H1 (cell line): ENCODE measurements at places on chromosomes 2 and 18.
A peak's percentile ranks its signal among the peaks of the same experiment; 100 is the strongest.

- H3K27me3 ChIP-seq: no peaks in the 10 kb centered on the region
- H3K27ac ChIP-seq: no peak overlapping the region
- H3K36me3 ChIP-seq: no peaks in the 10 kb centered on the region
- no peak overlapping the region for H3K4me3 ChIP-seq
Measured at GRCh38 chr18:44341759-44342158, 338.9 kb upstream of the SETBP1 start.

DNA sequence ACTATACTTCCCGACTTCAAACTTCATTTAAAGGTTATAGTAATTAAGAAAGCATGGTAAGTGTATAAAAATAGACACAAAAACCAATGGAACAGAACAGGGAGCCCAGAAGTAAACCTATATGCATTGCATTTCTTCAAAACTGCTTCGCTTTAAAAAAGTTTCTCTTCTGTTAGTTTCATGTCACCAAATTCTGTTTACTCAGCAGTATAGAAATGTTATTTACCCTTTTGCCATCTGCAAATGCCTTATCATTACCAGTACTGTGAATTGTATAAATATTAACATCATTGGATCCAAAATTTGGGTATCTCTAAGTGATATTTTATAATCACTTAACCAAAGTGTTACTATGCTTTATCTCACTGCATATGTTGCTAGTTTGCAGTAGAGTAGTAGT is 45.9 kb upstream of the ZNF638 start:
- DNase-seq: no peak
- H3K4me1 ChIP-seq: peaks cover 3% of the 10 kb centered on the region
- no peaks in the 10 kb centered on the region for H3K36me3 ChIP-seq
- H3K4me3 ChIP-seq: no peak overlapping the region
- H3K27me3 ChIP-seq: no peaks in the 10 kb centered on the region

DNA sequence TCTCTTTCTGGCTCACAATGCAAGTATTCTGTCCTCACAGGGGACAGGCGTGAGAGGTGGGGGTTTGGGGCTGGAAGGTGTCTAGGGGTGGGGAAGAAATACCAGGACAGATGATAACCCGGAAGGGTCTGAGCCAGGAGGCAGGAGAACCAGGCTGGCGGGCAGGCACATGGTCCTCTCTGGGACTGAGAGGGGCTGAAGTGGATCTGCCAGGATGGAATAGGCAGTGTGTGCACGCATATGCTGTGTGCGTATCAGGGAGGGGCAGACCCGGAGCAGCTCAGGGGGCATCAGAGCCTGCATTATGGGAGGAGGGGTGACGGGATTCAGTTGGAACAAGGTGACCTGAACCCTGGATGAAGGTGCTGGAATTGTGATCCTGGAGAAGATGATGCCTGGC is 157.3 kb downstream of the DYSF start:
- H3K27me3 ChIP-seq: no peaks in the 10 kb centered on the region
- no peak overlapping the region for H3K4me3 ChIP-seq
- H3K27ac ChIP-seq: no peak overlapping the region
- no peaks in the 10 kb centered on the region for H3K4me1 ChIP-seq

GRCh38 chr18:36066001-36066400 is 1.4 kb downstream of the RPRD1A start:
- H3K4me3 ChIP-seq: peak overlapping the region; percentile 91
- DNase-seq: no peak
- H3K36me3 ChIP-seq: peaks cover 4% of the 10 kb centered on the region; the same call in 1 of the 2 replicates
- no peaks in the 10 kb centered on the region for H3K27me3 ChIP-seq

DNA sequence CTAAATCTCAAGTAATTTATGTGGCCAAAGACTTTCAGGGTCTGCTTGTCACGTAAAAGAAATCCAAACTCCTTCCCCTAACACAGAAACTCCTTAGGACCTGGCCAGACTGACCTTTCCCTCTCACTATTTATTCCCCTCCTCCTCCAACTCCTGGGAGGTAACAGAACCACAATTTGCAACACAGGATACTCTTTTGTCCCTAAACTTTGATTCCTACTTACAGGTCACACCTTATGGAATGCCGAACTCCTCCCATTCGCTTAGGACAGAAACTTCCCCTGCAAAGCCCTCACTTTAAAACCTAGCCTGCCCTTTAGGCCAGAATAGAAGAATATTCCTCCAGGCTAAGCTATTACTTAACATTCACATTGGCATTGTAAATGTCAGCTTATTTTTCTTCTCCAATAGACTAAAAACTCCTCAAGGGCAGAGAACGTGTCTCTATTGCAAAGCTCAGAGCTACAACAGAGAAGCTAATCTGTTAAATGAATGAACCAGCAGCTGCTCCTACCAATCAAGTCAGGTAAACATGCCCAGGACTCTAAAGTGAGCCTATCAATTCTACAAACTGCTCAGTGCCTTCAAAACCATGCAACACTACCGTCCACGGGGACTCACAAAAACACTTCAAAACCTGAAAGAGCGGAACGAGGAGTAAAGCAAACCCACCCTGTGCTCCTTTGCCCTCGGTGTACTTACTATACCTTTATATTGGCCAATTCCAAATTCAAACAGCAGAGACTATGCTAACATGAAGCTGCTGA is 6.1 kb downstream of the INO80D start:
- no peaks in the 10 kb centered on the region for H3K36me3 ChIP-seq
- H3K27me3 ChIP-seq: no peaks in the 10 kb centered on the region
- DNase-seq: no peak
- peak overlapping the region; percentile 77 for H3K27ac ChIP-seq

- H3K4me1 ChIP-seq: no peaks in the 10 kb centered on the region
- no peaks in the 10 kb centered on the region for H3K36me3 ChIP-seq
- H3K27ac ChIP-seq: no peak overlapping the region
- no peaks in the 10 kb centered on the region; the same call in 1 of the 2 replicates for H3K27me3 ChIP-seq
- no peak overlapping the region for H3K4me3 ChIP-seq
Measured at GRCh38 chr2:175207741-175208438, 26.4 kb upstream of the ATP5MC3 start.

GRCh38 chr2:575030-575726 is 102.0 kb downstream of the TMEM18 start:
- H3K4me1 ChIP-seq: no peaks in the 10 kb centered on the region
- no peak for DNase-seq
- H3K36me3 ChIP-seq: no peaks in the 10 kb centered on the region
- no peak overlapping the region for H3K4me3 ChIP-seq
- H3K27me3 ChIP-seq: no peaks in the 10 kb centered on the region

DNA sequence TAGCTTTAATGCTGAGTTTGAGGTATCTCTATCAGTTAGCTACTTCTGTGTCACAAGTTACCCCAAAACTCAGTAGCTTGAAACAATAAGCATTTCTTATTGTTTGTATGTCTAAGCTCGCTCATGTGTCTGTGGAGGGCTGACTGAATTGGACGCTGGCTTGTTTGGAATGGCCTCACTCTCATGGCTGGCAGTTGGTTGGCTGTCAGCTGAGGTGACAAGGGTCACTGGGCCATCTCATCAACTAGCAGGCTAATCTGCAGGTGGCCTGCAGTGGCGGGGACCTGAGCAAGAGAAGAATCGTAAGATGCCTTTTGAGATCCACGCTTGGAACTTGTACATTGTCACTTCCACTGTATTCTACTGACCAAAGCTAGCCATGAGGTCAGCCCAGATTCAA is 13.4 kb upstream of the DLX2 start:
- DNase-seq: no peak
- no peak overlapping the region for H3K27ac ChIP-seq

GRCh38 chr18:14961991-14962390 is 214.0 kb downstream of the ANKRD30B start:
- H3K4me1 ChIP-seq: no peaks in the 10 kb centered on the region
- no peak overlapping the region for H3K4me3 ChIP-seq
- no peak overlapping the region for H3K27ac ChIP-seq
- DNase-seq: no peak
- H3K36me3 ChIP-seq: no peaks in the 10 kb centered on the region

DNA sequence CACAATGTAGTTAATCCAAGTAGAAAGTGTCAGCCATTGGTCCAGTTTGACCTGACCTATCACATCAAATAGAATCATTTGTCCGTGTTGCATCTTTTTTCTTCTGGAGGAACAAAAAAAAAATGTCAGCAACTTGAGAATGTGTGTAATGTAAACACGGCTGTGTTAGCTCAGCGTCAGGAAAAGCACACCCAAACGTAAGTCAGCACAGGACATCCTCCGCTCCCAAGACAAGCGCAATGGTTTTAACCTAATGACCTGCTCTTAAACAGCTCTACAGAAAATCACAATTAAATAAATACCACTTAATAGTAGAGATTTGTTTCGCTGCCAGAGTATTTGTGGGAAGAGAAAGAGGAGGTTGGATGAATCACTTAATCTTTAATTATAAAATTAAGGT is 59.4 kb downstream of the OSR1 start:
- no peak for DNase-seq
- H3K36me3 ChIP-seq: no peaks in the 10 kb centered on the region
- no peak overlapping the region for H3K27ac ChIP-seq
- no peak overlapping the region for H3K4me3 ChIP-seq
- no peaks in the 10 kb centered on the region for H3K4me1 ChIP-seq

GRCh38 chr18:48847807-48848486 is 102.8 kb downstream of the SMAD7 start:
- H3K4me1 ChIP-seq: peaks cover 18% of the 10 kb centered on the region
- no peak overlapping the region for H3K4me3 ChIP-seq
- H3K27ac ChIP-seq: no peak overlapping the region
- DNase-seq: no peak

DNA sequence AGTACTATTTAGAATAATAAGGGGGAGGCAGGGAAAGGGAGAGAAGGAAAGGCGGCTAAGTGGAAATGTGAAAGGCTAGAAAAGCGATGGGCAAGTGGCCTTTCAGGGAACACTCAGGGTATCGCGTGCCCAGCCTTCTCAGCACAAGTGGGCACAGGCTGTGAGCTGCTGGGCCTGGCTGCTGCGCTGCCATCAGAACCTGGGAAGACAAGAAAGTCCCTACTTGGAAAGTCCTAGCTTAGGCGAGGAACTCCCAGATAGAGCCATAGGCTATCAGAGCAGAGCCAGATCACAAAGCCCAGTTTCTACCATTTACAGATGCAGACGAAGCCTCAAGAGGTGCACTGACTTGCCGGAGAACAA is 9.8 kb upstream of the FZD7 start:
- peaks cover 28% of the 10 kb centered on the region for H3K4me1 ChIP-seq
- peak overlapping the region; percentile 42 for H3K4me3 ChIP-seq
- no peaks in the 10 kb centered on the region; the same call in 1 of the 2 replicates for H3K27me3 ChIP-seq
- DNase-seq: peak; percentile 63
- H3K27ac ChIP-seq: peak overlapping the region; percentile 66

- DNase-seq: no peak
- H3K36me3 ChIP-seq: no peaks in the 10 kb centered on the region
- H3K27ac ChIP-seq: no peak overlapping the region
- no peak overlapping the region for H3K4me3 ChIP-seq
- peaks cover under 1% of the 10 kb centered on the region; the same call in 1 of the 2 replicates for H3K4me1 ChIP-seq
Measured at GRCh38 chr2:179438654-179439053, 174.0 kb upstream of the SESTD1 start.
